Activated naive CD8-positive, alpha-beta T cell treated with anti-CD3 and anti-CD28 coated beads for 36 hours (primary cell): ENCODE measurements at places on chromosomes 1 and 21.
A peak's percentile ranks its signal among the peaks of the same experiment; 100 is the strongest.

DNA sequence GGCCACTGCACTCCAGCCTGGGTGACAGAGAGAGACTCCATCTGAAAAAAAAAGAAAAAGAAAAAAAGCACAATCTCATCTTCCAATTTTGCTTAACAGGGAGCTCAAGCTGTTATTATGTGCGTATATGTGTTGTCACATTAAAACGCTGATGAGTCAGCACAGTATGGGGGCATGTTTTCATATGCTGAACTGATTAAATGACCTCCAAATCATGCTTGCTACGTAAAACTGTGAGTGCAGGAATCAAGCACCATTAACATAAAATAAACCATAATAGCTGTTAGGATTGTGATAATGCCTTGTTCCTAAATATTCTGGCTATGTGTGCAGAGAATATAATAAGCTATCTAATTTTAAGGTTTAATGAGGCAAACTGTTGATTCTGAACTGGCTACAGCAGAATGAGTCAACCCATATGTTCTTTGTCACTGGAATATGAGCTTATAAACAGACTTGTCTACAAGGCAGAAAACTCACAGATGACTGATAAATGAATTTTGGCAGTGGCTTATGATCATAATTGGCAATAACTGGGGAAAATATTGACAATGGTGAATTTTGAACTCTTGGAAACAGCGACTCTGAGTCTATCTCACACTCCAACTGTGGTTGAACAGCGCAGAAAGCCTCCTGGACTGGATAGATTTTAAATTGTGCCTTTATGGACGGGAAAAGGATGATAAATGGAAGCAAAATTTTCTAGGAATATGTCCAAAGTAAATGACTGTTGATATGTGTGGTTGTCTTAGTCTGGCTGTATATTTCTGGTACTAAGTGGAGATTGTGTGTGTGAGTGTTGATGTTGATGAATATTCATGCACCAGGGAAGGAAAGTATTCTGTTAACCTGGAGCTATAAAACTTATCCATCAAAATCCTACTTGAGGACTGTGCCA, 75.5 kb downstream of the VCAM1 start:
- no peak for DNase-seq

DNA sequence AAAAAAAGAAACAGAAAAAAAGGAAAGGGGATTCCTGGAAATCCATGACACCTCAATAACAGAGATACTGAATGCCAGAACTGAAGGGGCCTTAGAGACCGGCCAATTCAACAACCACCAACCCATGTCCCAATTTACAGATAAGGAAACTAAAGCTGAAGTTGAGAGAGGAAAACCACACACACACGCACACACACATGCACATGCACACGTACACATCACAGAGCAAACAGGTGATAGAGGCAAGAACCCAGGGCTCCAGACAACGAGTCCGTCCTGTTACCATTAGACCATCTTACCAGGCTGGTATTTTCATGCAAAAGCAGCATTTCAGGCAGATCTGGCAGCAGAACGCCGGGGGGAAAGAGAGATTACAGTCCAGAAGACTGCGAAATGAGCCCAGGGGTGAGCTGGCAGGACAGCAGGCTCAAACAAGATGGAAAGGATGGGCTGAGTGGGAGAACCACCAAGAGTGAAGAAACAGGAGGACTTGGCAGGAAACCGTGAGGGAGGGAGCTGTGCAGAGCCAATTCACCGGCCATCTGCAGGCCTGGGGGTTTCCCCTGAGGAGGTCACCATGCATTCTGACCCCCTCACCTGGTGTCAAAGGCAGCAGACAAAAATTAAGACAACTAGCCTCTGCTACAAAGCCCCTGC, 43.5 kb downstream of the PAFAH2 start:
- no peak for DNase-seq

- no peak for DNase-seq
These were observed 28.1 kb downstream of the SERINC2 start for GRCh38 chr1:31441073-31441472.

DNA sequence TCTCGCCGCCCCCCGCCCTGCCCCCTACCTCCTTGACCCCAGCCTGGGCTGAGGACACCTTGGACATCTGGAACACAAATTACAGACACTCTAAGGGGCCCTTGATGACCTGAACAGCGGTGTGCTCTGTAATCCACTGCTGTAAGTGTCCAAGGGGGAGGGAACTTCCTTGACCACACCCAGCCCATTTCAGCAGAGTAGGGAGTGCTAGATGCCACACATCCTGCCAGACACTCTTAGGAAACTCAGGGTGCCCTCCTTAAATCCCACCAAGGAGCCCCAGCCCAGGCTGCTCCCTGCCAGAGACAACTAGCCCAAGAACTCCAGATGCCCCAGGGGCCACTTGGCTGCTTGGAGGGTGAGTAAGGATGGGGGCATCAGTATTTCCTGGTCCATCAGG, 282.2 kb downstream of the RRAGC start:
- no peak for DNase-seq

DNA sequence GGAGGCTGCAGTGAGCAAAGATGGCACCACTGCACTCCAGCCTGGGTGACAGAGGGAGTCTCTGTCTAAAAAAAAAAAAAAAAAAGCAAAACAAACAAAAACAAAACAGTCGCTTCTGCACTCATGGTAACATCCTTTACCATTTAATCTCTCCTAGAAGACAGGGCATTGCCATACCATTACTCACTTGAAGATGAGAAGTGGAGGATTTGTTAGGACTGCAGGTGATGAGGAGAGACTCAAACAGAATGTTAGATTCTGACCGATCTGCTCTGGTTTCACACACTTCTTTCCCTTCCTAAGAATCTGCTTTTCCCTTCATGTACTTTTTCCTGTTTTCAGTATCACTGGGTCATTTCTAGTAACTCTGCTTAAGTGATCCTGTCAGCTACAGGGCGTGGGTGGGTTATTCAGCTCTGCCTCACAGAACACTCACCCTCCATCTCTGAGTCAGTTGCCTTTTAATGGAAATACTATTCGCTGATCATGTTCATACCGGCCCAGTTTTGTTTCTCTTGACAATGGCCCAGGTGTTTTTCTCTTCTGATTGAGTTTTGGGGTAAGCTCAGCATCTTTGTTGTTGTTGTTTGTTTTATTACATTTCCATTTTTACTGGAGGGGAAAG, 148.0 kb upstream of the ERG start:
- no peak for DNase-seq

DNA sequence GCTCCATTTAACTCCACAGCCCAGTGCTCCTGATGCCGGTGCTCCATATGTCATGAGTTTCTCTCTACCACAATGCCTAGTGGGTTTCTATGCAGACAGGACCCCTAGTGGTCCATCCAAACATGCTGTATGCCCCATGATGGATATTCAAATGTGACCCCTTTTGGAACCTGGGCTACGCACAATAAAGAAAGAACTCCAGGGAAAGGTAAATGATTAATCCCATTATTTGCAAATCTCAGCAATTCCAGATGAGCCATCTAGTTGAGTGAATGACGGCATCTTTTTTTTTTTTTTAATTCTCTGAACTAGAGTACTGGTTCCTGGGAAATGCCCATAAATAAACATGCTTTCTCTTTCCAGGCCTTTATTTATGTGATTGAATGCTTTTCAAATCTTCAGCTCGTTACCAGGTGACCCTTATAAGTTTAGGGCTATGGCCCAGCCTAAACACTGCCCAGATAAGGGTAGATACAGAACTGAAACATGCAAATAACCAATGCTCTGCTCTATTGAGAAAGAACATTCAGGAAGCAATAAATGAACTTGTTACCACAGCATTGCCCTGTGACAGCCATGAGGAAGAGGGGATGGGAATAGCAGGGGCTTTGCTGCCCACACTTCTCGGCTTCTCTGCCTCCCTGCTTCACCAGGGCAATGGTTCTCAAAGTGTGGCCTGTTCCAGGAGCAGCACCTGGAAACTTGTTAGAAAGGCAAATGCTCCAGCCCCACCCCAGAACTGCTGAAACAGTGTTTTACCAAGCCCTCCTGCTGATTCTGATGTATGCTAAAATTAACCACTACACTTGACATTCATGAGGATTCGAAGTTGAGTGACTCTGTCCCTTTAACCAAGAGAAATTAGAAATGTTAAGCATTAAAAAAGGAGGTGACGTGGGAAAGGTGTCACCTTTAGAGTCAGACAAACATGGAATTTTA, 151.7 kb downstream of the SEC16B start:
- DNase-seq: no peak

DNA sequence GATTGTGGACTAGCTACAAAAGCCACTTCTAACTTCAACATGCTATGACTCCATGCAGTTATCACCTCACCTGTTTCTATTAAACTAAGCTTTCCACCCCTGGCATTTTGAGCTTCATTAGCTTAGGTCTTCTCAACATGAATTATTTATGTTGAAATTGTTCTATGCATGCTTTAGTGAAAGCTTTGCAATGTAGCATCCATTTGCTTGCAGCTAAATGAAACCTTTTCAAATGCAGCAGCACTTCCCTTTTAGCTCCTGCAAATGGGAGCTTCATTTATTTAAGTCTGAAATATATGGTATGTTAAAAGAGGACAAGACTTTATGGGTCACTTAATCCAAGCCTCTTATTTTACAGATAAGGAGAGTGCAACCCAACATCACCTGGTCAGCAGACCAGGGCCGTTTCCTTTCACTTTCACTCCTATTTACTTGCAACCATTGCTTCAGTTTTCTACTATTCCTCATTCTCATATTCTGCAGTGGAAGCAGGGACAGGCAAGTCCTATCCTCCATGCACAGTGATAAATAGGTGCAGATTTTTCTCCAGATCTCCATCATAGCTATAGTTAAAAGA, 56.4 kb upstream of the SAMSN1 start:
- no peak for DNase-seq

DNA sequence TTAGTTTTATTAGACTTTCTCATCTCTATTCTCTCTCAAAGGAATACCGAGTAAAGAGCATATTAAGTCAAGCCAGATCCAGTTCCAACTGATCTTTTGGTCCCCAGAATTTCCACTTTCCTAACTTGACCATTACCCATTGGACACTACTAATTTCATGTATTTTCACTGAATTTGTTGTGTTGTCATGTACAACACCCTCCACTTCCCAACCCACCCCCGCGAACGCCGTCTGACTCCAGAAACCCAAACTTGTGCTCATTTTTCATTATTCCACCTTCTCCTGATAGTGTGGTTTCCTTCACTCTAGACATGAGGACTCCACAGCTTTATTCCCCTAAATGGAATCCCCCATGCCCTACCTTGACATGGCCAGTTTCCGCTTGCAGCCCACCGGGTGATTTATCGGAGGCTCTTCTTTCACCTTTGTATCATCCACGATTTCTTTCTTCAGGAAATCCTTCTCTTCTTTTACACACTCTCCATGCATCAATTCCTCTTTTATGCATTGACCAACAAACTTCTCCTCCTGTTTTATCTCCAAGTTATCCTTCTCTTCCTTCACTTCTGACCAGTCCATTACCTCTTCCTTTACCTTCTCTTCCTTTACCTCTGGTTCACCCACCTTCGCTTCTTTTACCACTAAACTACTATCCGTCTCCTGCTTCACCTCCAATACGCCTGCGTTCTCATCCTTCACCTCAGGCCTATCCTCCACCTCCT, 805 bp downstream of the ZNHIT6 start:
- no peak for DNase-seq

- no peak for DNase-seq
These were observed at the start of gene S100A12 for GRCh38 chr1:153375511-153375910. TSS of gene S100A12 (minus strand) at chr1:153375621. CDS start at chr1:153374592, 1,029 bp downstream.

DNA sequence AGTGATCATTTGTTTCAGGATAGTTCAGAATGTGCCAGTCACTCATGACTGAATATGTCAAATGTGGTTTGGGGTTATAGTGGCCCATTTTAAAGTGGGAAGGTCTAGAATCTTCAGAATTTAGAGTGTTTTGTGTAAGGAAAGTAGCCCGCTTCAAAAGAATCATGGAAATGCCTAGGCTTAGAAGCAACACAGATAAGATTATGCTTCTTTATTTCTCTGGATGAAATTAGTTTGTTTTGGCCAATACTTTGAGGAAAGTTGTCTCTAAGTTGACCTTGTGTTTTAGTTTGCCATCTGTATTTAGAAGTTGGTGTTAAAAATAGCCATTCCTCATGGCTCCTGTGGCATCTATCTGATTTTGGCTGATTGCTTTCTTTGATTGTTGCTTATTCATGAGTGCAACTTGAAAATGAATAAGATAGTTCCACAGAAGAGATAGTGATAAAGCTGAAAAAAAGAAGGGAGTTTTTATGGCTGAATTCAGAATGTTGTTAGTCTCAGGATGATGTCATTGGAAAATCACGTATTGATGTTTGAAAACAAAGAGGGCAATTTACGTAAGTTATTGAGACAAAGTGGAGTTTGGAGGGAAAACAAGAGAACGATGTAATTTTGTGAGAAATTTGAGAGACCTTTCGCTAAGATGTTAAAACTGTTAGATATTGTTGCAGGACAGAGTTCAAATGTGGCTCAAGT, 71.9 kb downstream of the PLA2G4A start:
- no peak for DNase-seq

DNA sequence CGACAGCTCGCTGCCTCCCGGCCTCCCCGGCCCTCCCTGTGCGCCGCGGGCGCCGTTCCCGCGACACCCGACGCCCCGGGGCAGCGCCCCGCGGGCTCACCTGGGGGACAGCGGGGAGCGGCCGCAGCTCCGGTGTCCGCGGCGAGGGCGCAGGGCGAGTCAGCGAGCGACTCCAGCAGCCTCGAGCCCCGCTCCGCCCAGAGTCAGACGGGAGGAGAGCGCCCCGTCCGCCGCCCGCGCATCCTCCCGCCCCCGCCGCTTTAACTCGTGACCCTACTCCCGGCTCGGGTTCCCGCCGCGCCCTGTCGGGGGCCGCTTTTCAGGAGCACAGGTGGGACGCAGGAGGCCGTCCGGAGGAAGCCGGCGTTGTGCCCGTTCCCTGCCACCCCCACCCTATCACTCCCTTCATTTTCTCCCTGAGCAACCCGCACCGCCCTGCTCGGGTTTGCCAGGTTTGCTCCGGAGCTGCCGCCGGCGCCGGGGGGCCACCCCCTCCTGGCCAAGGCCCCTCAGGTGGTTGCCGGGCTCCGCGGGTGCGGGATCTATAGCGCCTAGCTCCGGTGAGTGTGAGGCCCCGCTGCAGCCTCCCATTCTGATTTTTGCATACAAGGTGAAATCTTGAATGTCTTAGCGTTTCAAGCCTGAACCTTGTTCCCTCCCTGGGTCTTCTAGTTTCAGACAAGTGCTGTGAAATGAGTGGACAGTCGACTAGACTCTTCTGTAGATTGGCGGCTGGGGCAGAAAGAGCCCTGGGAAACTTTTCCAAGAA, at the start of gene MCOLN3:
Gene MCOLN3 (minus strand): TSS at position 205 of the 769 bp plus-strand sequence. CDS start 3,140 bp downstream, outside the sequence.
- peak; percentile 41 for DNase-seq

DNA sequence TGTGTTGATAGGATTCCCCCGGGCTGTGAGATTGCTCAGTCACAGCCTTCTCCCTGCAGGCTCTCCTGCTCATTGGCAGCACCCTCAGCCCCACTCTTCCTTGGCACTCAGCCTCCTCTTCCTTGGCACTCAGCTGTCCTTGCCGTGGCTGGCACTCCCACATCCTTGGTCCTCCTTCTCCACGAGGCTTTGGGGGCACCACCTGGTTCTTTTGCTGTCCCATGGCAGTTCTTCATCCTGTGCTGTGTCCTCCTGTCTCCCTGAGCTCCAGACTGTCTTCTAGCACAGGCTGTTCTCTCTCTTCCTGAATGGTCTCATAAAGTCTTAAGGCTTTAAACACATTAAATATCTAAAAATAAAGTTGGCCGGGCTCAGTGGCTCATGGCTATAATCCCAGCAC, 27.0 kb downstream of the PKNOX1 start:
- no peak for DNase-seq

- DNase-seq: peak; percentile 44
These were observed 56.2 kb upstream of the DPH5 start for GRCh38 chr1:101081496-101082488.

GRCh38 chr1:153356392-153357075, 1.1 kb upstream of the S100A9 start:
- no peak for DNase-seq

GRCh38 chr21:35226968-35227744, 178.1 kb upstream of the RUNX1 start:
- DNase-seq: peak; percentile 50
